ENCODE measurements at places on chromosomes 2 and 18.

- DNase-seq, result no peak
Observed at GRCh38 chr18:53025247-53025646, 685.2 kb downstream of the DCC start.

GRCh38 chr2:199707593-199708185 is 143.3 kb downstream of the FTCDNL1 start:
- DNase-seq, result no peak

GRCh38 chr2:48309900-48310299 is 220.1 kb upstream of the STON1 start:
- no peak for DNase-seq

DNA sequence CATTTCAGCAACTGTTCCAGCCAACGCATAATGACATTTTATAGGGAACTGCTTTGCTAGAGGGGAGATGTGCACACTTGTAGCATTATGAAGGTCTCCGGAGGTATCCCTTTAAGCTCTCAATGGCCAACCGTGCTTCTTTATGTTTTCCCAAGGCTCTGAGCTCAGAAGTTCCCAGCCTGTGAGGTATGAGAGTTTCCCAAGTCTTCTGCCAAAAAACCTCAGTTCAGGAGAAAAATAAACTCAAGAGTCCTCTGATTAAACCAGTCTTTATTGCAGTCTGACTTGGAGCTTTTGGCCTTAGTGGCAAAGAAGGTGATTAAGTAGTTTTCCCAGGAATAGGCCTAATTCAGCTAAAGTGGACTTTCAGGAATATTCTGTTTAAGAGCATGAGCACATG is 35.4 kb upstream of the ZNF532 start:
- DNase-seq, result no peak

GRCh38 chr2:138365581-138365980 is 136.0 kb upstream of the SPOPL start:
- DNase-seq, result no peak
